ENCODE measurements at places on chromosomes 2 and 18.
A peak's percentile ranks its signal among the peaks of the same experiment; 100 is the strongest.

DNA sequence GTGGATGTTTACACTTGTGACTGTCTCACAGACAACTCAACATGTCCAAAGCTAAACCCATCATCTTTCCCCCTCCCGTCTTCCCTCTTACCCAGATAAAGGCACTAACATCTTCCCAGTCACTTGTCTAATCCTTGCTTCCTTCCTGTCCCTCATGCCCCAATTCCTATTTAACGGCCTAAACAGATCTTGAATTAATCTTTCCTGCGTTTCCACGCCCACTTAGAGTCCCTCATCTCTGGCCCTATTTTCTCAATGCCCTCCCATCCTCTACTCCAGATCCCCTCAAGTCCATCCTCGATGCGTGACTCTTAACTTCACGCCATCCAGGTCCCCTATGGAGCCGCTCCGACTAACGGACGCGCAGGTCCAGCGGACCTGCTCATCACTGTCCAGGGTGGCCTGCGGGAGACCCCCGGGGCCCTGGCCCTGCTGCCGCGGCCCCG is 682 bp upstream of the SCLY start:
- DNase-seq: no peak

- DNase-seq: peak; percentile 31
These were observed 3.6 kb upstream of the RNF144A start for GRCh38 chr2:6913415-6914157.

DNA sequence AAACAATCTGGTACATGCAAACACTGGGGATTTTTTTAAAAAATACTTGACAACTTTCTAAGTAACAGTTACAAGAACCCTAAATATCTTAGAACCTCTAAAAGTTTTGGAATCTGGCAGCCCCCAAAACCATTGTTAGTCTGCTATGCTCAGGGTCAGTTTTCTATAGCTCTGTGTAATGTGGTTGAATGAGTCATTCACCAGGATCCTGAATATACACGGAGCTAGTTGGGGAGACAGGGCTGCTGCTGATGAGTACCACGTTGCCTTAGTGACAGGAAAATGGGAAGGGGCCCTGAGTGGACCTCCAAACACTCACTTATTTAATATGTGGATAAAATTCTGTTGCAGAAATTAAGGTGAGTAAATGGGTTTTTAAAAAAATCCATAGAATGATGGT is 36.9 kb upstream of the TANC1 start:
- no peak for DNase-seq

- no peak for DNase-seq
These were observed 67.1 kb upstream of the EPAS1 start for GRCh38 chr2:46230115-46230571.

GRCh38 chr2:135047300-135047699 is at the start of gene MAP3K19:
Gene MAP3K19, minus strand, starts transcription at chr2:135047447. Its CDS starts 22,800 bp downstream, at chr2:135024647.
- DNase-seq: no peak

- no peak for DNase-seq
These were observed 693.1 kb downstream of the ERBB4 start for GRCh38 chr2:211845338-211846035.

GRCh38 chr2:36376319-36376765 is 20.8 kb downstream of the CRIM1 start:
- DNase-seq: no peak

- DNase-seq: no peak
These were observed 239.8 kb downstream of the RBM43 start for GRCh38 chr2:151021747-151022452.

- no peak for DNase-seq
These were observed 11.5 kb upstream of the ALPK2 start for GRCh38 chr18:58640428-58640805.

GRCh38 chr2:134433469-134433868 is 179.6 kb downstream of the MGAT5 start:
- DNase-seq: no peak

GRCh38 chr2:231280846-231281245 is 82.4 kb downstream of the ARMC9 start:
- DNase-seq: no peak

DNA sequence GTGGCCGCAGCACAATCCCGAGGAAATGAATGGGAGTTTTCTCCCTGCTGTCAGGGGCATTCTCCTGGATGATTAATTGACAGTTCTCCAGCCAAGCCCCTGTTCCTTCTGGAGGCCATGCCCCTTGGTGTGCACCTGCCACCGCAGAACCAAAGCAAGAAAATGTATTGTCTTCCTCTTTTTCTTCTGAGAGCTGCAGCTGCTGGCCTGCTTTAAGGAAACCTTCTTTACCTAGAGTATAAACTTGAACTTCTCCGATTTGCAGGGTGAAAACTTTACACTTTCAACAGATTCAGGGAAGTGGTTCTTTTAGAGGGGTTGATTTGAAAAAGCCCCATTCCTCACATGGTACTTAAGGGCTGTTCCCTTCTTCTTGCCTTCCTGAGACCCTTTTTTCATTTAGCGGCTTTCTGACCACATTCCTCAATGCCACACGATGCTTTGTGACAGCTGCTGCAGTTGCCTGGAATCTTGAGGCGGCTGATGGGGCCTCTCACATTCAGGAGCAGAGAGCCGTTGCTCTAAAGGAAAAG is 402.8 kb downstream of the TXNL1 start:
- no peak for DNase-seq

- DNase-seq: no peak
These were observed 240.5 kb downstream of the MREG start for GRCh38 chr2:215772634-215773563.

- DNase-seq: no peak
These were observed 65.9 kb upstream of the RPL31 start for GRCh38 chr2:100936070-100936741.

DNA sequence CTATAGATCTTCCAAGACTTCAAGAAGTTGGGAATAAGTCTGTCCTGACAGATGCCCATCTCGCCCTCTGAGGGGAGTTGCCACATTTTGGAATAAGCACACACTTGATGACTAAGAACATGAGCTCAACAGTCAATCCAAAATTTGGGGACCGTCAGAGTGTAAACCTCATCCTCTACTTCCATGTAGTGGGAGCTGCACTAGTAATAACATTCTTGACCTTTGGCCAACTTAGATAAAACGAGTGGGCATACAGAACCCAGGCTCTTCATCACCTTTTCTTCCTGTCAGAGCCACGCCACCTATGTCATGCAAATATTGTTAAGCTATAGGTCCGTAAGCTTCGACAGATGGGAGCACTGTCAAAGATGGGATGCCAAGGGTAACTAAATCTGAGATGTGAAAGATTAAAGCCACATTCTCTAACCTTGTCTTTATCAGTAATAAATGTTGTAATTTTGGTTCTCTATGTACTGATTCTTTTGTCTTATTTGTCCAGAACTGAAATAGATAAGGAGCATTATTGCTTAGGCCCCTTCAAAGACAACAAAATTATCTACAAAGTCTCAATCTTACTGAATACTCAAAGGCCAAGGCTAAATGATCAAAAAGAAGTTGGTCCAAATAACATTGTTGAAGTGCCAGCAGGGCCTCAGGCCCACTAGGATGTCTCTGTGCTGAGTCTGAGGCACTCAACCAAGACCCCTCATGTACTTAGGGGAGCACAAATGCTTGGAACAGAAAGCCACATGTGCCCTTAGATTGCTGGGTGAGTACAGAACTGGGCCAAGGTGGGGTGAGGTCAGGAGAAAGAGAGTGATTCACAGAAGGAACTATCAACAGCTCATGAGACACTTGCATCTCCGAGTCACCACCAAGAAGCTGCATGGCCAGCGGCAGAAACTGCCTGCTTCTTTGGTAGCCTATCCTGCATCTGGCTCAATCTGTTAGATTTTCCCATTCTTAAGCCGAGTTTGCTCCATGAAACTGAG is 15.0 kb downstream of the CDH2 start:
- no peak for DNase-seq

GRCh38 chr2:171482877-171483276 is 39.4 kb upstream of the CYBRD1 start:
- DNase-seq: no peak

DNA sequence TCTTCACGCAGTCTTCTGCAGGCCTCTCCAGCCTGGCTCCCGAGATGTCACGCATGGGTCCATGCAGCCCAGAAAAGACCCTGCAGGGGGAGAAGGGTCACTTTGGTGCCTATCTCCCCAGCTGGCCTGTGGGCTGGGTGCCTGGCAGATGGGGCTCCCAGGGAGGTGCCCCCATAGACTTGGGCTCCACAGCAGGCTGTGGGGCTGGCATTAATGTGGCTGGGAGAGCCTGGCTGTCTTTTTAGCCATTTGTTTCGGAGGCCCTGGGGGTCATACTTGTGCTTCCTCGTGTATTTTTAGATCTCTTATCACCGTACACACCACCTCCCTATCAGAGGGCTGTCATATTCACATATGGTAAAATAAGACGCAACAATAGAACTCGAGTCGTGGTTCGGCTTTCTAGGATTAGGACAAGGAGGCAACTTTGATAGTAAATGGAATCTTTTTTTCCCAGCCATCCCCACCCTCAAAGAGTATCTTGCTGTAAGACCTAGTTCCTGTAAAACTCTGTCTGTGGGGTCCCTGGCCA is 74.5 kb downstream of the LRRFIP1 start:
- DNase-seq: no peak

- no peak for DNase-seq
These were observed 7.7 kb upstream of the ARHGEF4 start for GRCh38 chr2:130829015-130829414.

DNA sequence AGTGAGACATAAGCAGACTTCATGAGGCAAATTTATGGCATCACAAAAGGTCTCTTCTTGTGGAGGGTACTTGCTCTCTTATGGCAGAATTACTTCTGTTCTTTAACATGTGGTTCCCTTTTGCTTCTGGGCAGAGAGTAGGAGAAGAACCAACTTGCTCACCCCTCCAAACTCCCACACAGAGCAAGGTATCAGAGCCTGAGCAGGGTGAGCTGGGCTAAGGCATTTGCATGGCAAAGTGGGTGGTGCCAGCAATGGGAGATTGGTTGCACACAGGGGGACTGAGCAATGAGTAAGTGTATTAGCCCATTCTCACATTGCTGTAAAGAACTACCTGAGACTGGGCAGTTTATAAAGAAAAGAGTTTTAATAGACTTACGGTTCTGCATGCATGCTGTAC is 64.2 kb upstream of the ITGB6 start:
- DNase-seq: no peak

- no peak for DNase-seq
These were observed 1119.8 kb downstream of the RPIA start for GRCh38 chr2:89811295-89811694.

GRCh38 chr2:144288438-144288837 is 231.5 kb downstream of the ZEB2 start:
- DNase-seq: no peak

DNA sequence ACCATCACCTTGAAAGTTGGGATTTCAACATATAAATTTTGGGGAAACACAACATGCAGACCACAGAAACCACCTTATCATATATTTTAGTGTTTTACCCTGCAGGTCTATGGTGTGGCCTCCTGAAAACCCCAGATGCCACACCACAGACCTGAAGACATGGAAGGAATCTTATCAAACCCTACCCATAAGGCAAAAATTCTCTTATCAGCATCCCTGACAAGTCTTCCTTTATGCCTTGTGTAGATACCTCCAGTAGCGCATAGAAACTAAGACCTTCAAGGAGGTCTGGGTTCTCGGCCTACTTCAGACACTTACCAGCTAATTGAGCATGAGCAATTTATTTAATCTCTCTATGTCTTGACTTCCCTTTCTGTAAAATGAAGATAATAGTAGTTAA is 59.1 kb upstream of the SLC14A2 start:
- DNase-seq: no peak

DNA sequence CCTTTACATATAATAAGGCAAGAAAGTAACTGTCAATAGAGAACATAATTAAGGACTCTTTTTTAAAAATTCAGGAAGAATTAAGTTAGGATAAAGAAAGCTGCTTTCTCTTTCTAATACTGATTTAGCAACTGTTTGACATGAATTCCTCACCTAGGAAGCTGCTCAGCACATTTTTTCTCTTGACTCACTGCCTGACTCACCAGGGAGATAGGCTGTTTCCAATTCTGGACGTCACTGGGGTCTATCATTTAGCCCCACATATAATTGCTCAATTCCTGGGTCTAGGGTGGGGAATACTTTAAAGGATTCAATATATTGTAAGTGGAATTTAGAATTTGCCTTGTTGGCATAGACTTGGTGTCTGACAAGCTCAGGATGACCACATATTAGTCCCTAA is 50.8 kb upstream of the UGP2 start:
- DNase-seq: no peak

GRCh38 chr2:137952586-137953129 is 11.6 kb upstream of the HNMT start:
- no peak for DNase-seq

DNA sequence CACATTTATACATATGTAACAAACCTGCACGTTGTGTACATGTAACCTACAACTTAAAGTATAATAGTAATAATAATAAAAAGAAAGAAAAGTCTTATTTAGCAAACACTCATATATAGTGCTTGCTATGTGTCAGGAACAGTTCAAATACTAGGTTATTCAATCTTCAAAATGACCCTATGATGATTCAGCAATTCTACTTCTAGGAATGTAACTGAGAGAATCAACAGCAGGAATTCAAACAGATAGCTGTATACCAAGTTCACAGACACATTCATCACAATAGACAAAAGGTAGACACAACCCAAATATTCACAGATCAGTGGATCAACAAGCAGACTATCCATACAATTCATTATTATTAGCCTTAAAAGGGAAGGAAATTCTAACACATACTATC is 69.5 kb downstream of the MYO5B start:
- DNase-seq: no peak

DNA sequence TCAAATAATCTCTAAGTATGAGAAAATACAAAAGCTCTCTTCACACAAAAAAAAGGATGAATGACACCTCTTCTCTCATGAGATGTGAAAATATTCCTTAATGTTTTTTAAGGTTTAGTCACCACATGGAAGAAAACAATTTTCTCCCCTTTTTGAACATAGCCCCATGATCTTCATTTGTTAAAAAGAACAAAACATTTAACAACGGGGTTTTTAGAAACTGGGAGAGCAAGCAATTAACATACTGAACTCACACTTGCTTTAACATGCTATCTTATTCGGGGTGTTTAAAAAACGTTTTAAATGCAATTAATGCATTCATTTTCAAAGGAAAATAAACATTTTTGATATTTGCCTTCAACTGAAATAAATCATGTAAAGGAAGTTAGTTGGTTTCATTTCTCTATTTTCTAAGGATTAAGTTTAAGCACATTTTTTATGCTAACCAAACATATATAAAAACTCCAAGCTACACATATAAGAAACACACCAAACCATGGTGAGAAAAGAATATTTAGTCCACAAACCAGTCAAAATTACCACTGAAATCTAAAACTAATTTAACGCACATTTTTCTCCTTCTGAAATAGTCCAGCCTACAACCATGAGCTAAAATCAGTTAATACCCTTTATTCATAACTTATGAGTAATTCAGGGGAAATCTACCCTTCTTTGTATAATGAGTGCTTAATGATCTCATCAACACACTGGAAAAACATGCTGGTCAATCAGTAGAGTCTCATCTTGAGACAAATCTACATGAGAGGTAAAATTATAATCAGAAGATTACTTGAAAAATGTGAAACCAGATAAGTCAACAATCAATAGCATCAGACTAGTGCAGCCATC is 8.2 kb downstream of the FBXO11 start:
- DNase-seq: no peak
